ENCODE measurements at places on chromosomes 12 and 14. TPM values are rescaled to one million over a fixed set of nuclear protein-coding genes. Genes with fewer than 3 reads are reported as not detected.

DNA sequence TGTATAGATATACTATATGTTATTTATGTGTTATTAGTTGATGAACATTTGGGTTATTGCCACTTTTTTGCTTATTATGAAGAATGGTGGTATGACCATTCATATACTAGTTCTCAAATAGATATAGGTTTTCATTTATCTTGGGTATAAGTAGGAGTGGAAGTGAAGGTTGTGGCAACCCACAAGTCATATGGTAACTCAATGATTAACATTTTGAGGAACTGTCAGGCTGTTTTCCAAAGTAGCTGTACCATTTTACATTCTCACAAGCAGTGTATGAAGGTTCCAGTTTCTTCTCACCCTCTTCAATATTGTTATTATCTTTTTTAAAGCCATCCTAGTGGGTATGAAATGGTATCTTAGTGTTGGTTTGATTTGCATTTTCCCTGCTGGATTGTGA lies 19.0 kb upstream of the MSRB3 start:
- no peak for DNase-seq

GRCh38 chr12:127300075-127300474 lies 966.9 kb upstream of the TMEM132C start:
- DNase-seq, result no peak

GRCh38 chr12:130357729-130358330 lies 20.1 kb downstream of the PIWIL1 start:
- no peak for DNase-seq

CKAP4 gene
- polyA plus RNA-seq, result 110 TPM

Data from left renal cortex interstitium (tissue), 4 donors.